ENCODE measurements at places on chromosomes 5 and 9.

DNA sequence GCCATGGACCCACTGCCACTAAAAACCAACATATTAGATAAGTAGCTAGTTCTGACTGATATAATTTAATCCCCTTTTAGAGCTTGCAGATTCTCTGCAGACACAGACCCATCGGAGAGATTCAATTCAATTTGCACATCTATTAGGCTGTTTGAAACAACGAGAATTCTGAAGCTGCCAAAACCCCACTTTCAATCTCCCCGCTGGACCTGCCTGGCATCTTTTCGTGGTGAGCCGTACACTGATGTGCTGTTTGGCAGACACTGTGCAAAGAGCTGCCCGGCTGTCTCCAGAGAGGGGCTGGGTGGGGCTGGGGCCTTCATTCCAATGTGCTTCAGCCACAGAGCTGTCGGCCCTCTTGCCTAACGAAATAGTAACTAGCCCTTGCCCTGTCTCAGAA lies 42.1 kb upstream of the FAM240B start:
- DNase-seq = no peak

- DNase-seq = no peak
Measured at GRCh38 chr9:88218726-88219125, 80.5 kb upstream of the SPATA31C2 start.

GRCh38 chr9:117414220-117414905 lies 494 bp downstream of the ASTN2 start:
- no peak for DNase-seq

DNA sequence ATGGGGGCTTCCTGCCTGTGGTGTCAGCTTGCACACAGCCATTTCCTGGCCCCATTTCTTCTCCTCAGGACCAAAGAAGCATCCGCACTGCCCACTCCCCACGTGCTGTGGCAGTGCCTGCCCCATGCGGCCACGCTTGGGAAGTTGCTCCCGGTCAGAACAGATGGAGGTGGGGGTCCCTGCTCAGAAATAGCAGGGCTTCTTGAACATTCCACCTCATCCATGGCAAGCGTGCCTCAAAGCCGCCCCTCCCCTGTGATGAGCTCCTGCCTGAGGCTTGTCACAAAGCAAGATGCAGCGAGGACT lies 238.2 kb downstream of the SYK start:
- no peak for DNase-seq

GRCh38 chr5:107129051-107129450 lies 541.7 kb downstream of the EFNA5 start:
- DNase-seq = no peak

GRCh38 chr9:91678807-91679580 lies 255.4 kb upstream of the NFIL3 start:
- DNase-seq = no peak

DNA sequence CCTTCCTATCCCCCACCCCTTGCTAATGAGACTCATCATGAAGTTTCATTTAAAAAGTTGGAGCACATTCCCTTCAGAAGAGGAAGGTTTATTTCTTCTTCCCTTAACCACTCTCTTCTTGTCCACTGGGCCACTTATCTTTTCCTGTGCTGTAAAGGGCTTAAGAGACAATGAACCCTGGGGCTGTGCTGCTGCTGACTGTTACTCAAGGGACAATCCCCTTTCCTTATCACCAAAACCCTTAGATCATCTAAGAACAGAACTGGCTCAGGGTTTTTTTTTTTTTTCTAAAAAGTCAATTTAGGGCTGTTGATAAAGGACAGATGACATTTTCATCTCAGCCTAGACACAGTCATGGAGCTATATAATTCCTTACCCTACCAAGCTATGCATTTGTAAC lies 29.6 kb downstream of the CAPSL start:
- no peak for DNase-seq

DNA sequence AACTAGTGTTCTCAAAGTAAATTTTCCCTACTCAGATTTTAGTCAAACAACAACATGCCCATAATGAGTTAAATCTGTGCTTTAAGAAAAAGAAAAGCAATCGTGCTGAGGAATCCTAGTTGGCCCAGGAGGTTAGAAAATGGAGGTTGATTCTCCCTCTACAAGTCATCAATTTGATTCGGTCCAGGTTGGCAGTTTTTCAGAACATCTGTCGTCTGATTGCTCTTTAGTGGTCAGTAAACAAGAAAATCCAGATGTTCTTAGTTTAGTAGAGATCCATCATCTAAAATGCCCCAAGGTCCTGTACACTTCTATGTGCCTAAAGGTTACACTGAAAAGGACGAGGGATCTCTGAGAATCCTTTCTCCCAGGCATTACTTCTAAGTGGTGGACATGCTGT lies 659.2 kb downstream of the MTRR start:
- no peak for DNase-seq

DNA sequence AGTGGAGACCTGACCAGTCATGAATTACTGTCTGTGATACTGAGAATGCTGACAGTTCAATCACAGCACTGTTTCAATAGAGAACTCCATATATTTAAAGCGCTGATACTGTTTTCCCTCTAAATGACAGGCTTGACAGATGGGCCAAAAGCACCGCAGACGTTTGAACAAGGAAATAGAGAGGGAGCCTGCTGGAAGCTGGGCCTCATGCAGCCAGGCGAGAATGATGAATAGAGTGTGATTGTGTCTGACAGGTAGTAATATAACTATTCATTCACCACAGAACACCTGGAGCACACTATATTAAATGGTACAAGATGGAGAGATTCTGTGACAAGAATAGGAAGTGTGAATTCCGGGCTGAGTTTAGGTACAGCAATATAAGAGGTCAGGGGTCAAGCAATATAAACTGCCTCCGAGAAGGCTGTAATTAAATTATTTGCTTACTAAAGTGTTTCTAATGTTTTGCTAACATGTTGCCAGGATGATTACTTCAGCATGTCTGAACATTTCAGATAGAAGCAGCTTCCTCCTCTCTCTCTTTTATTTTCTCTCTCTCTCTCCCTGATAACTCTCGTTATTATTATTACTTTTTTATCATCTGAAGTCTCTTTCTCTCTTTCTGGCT lies 297.7 kb downstream of the CSNK1G3 start:
- DNase-seq = no peak

GRCh38 chr5:52956915-52957747 lies 32.0 kb upstream of the ITGA2 start:
- no peak for DNase-seq

- DNase-seq = no peak
Measured at GRCh38 chr5:167792514-167792913, 498.9 kb upstream of the WWC1 start.

GRCh38 chr5:151296974-151297373 lies 6.6 kb downstream of the SLC36A3 start:
- DNase-seq = no peak

- DNase-seq = no peak
Measured at GRCh38 chr9:105515811-105516413, 42.0 kb upstream of the FKTN start.

GRCh38 chr5:35233121-35233520 lies 2.8 kb upstream of the PRLR start:
- no peak for DNase-seq

- DNase-seq = no peak
Measured at GRCh38 chr9:37947977-37948376, 44.0 kb upstream of the SLC25A51 start.

GRCh38 chr9:92278110-92278509 lies 15.4 kb downstream of the IARS1 start:
- DNase-seq = no peak

GRCh38 chr9:77647267-77648233 lies 572 bp downstream of the GNA14 start:
- no peak for DNase-seq

DNA sequence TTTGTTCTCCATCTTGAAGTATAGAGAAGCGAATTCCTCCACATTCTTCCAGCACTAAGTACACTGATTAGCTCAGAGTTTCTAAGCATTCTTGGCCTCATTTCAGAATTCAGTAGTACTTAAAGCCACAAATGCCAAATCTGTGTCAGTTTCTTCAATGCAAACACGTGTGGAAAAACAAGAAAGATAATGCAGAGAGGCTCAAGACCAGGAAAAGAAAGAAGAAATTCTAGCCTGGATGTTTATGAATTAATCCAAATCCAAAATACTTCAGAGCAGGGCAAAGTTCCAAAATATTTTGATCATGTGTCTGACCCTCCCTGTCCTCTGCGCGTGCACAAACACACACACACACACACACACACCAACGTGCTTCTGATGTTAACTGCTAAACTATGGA lies 457.6 kb downstream of the SLCO4C1 start:
- no peak for DNase-seq

DNA sequence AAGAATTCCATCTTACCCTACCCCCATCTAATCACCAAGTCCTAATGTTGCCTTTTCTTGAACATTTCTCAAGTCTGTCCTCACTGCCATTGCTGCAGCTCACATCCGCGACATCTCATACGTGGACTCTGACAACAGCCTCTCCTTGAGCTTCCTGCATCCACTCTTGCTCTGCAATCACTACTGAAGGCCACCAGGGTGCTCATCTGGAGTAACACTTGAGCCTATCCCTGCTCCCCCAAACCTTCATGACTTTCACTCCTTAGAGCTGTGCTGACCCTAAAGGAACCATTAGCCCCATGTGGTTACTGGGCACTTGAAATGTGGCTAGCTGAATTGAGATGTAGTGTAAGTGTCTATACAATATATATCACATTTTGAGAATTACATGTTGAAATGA lies 46.4 kb upstream of the CTXN3 start:
- DNase-seq = no peak

GRCh38 chr5:177458912-177459350 lies 12.3 kb downstream of the PRR7 start:
- DNase-seq = no peak

DNA sequence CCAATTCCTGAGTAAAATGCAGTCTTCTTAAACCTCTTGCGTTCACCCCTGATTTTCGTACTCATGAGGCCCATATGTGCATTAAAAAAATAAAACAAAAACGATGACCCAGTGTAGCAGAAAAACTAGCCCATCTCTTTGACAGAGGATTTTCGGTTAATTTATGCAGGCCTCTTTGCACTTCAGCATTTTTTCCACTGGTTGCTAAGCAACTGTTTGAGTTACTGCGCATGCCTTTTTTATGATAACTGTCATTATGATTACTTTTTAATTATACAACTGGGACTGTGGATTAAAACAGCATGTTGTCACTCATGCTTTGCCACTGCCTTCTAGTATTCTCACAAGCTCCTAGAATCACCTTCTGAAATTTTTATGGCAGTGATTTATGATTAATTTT lies 165.0 kb downstream of the SMARCA2 start:
- DNase-seq = no peak

DNA sequence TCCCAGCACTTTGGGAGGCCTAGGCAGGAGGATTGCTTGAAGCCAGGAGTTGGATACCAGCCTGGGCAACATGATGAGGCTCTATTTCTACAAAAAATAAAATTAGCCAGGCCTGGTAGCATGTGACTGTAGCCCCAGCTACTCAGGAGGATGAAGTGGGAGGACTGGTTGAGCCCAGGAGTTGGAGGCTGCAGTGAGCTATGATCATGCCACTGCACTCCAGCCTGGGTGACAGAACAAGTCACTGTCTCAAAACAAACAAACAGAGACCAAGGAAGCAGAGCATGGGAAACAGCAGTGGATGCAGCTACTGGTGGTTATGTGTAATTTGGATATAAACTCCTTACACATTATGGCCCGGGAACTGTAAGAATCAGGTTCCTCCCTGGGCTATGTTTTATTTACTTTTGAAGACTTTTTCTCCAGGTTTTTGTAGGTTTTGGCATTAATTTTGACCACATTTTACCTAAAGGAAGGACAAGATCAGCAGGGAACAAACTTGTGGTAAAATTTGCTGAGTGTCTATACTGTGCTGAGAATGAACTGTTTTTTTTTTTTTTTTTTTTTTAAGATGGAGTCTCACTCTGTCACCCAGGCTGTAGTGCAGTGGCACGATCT lies 8.3 kb downstream of the KIF2A start:
- no peak for DNase-seq

GRCh38 chr5:110386782-110387181 lies 339.7 kb downstream of the TMEM232 start:
- no peak for DNase-seq

- DNase-seq = no peak
Measured at GRCh38 chr5:95861221-95861863, 38.8 kb upstream of the GLRX start.

DNA sequence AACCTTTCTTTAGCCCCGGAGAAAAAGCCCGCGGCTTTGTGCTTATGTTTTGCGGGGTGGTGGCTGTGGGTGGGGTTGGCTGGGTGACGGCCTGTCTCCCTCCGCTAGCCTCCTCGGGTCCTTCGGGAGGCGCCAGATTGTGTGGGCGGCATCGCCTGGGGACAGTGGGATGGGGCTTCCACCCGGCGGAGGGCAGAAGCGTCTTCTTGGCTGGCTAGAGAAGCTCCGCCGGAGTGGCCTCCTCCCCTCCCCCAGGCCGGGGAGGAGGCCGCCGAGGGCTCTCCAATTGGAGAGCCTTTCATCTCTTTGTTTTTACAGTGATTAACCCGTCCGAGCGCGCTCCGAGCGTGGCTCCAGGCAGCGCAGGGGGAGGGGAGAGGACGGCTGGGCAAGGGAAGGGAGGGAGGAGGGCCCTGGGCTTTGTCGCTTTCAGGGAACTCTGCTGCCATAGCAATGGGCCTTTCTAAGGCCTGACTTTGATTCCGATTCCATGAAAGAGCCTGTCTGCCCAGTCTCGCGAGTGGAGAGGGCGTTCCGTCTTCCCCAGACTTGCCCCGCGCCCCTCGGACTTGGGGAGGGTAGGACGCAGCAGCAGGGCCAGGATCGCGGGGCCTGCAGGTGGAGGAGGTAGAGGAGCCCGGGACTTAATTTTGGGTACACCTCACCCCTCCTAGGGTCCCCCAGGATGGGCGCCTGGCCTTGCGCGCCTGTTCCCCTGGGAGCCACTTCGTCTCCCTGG lies 36.7 kb upstream of the TIFAB start:
- no peak for DNase-seq
